NB4 (cell line): ENCODE measurements at places on chromosomes 4 and X.

- DNase-seq, result no peak
Measured at GRCh38 chrX:30654989-30655607, 1.9 kb downstream of the GK start.

- DNase-seq, result peak; percentile 6
Measured at GRCh38 chrX:56800801-56801200, 71.8 kb downstream of the NBDY start.

DNA sequence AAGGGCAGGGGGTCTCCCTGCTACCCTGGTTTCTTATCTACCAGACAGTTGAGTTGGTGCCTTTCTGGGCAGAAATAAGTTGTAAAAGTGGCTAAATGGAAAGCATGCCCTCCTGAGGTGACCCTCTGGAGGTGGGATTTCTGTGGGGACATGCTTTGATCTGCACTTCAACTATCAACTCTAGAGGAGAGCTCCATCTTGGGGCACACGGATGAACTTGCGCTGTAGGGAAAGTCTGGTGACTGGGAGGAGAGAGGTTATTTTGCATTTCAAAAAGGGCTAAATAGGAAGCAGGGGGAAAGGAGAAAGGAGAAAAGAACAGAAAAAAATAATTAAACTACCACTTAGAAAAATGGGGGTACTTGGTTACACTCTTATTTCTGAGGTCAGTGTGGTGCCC, 12.7 kb upstream of the RHOXF2B start:
- DNase-seq, result peak; percentile 39

DNA sequence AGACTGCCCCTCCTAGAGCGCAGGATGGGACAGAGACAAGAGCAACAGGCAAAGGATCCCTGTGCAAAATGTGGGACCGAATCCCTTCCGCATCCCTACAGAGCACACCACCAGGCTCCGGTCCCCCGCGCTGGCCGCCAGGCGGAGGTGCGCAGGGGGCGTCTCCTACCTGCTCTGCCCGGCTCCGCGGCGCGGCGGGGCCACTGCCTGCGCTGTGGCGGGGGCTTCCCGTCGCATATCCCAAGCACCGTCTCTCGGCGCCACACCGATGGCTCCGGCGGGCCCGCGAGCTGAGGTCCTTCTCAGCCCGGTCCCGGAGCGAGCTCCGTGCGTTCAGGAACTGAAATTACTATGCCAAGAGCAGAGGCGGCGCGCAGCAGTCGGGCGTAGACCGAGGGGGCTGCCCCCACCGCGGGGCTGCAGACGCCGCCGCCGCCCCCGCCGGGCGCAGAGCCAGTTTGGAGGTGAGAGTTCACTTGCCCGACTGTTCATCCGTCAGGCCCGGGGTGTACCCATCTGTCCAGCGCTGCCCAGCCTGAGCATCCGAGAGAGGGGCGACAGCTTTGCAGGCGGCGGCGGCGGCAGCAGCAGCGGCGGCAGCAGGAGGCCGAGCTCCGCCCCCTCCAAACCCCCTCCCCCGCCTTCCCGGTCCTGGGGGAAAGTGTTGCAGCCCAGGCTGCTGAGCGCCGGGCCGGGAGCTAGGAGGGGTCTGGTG, at the start of gene GPRIN3:
Gene GPRIN3 (minus strand): TSS at position 355 of the 715 bp plus-strand sequence. CDS start 57,690 bp downstream, outside the sequence.
- DNase-seq, result no peak

DNA sequence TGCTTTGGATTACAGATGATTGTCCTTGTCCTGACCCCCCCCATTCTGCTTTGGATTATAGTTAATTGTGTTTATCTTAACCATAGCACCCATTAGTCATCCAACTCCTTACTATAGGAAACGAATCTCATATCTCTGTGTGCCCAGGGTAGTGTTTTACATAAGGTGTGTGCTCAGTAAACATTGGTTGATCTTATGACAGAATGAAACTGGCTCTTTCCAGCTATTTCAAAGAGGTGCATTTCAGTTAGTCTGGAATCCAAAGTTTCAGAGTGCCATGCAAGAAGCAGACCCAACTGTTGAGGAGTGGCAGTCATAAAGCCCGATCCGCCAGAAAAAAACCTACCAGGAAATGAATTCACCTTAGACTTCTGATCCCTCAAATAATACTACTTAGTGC, 14.7 kb downstream of the TRIM2 start:
- DNase-seq, result no peak

DNA sequence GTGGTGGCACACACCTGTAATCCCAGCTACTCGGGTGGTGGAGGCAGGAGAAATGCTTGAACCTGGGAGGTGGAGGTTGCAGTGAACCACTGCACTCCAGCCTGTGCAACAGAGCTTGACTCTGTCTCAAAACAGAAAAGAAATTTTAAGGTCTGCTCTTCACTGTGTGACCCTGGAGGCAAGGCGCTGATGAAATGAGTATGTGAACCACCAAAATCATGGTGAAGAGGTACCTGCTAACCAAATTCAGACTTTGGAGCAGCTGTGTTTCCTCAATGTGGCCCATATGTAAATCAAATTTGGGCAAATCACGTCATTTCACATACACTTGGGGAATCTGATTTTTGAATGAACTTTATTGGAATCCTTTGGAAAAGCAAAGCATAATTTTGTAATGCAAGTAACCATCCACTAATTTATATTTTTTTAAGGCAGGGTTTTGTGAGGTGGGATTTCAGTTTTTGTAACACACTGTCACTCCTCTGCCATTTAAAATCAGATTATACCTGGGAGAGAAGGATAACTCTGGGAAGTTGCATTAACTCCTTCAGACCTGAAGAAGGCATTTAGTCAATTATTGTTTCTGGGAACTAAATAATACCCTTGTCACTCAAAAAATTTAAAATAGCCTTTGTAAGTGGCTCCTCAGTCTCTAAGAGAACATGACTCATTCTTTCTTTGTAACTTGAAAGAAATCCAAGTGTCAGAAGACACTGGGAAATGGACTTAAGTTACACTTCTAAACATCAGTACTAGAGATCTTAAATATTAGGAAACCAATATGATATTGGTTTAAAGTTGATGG, 24.0 kb downstream of the DOCK11 start:
- DNase-seq, result no peak

GRCh38 chr4:107619066-107619465, 101.0 kb downstream of the PAPSS1 start:
- DNase-seq, result no peak

DNA sequence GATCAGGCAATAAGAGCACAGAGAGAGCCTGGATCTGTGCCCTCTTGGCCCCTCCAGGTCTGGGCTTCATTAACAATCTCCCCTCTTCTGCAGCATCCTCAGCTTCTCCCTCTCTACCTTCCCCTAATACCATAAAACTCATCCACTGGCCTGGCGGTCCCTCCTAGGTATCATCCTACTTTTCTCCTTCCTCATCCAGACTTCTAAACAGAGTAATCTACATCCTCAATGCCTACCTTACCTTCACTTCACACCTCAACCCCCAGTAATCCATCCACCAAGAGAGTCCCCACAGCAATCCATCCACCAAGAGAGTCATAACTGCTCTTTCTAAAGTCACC, 17.0 kb downstream of the FGFBP1 start:
- no peak for DNase-seq

DNA sequence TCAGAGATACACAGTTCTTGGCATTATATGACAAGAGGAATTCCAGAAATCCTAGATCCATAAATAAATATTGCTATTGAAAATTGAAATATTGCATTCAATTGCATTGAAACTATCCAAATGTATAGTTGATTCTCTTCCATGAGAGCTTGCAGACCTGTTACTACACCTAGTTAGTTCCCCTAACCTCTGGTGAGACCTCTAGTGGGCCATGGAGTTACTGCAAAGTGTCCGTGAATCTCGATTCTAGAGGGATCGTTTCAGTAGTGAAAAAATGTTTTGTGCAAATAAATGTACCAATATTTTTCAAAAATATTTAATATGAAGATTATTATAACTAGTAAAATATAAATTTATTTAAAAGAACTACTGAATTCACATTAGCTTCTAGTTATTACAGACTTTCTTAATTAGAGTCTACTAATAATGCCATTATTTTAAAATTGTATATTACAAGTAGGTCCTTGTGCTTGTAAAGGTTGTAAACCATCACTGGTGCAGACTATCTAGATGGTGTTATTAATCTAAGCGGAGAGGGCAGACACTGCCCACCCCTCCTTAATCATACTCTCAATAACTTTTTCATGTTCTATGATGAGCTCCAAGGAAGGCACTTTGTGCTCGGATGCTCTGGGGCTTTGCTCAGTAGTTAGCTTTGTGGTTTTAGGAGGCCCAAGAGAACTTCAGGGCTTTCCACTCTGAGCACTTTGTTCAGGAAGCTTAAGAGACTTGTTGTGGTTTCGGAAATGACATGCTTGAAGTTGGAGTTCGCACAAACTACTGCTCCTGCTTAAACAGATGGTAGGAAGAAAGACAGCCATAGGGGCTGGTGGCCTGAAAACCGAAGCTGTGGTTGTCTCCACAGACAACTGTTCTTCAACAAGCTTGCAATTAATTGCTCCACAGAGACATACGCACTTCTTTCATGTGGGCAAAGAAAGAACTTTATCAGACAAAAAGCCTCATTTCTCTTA, 42.8 kb downstream of the IL21 start:
- peak; percentile 82 for DNase-seq

GRCh38 chr4:52051615-52052474, 741 bp downstream of the SPATA18 start:
- no peak for DNase-seq

DNA sequence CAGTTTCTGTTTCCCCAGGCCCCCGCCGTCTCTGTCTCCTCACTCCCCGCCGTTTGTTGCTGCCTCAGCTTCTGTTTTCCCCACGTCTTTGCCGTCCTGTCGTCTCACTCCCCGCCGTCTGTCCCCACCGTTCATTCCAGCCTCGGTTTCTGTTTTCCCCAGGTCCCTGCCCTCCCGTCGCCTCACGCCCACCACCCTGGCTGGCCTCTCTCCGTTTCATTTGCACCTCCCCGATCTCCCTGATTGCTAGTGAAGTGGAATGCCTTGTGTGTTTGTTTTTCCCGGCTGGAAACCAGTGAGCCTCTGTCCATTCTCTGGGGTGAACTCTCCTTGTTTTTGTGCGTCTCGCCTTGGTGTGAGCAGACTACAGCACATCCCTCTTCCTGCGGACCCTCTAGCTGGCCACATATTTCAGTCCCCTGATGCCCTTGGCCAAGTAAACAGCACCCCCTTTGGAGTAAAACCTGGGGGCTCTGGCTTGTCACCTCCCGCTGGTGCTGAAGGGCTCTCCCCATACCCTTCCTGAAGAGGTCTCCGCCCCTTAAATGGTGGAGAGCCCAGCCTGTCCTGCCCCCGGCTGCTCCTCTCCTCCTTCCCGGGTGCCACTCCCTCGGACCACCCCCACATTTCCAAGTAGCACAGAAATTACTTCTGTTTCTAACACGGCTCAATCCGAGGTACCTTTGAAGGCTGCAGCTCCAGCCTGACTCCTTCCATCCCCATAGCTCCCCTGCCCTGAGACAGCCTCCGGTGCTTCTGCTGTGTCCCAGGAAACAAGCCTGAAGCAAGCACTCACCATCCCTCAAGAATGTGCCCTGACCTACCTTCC, 13.2 kb downstream of the TMEM175 start:
- DNase-seq, result no peak

DNA sequence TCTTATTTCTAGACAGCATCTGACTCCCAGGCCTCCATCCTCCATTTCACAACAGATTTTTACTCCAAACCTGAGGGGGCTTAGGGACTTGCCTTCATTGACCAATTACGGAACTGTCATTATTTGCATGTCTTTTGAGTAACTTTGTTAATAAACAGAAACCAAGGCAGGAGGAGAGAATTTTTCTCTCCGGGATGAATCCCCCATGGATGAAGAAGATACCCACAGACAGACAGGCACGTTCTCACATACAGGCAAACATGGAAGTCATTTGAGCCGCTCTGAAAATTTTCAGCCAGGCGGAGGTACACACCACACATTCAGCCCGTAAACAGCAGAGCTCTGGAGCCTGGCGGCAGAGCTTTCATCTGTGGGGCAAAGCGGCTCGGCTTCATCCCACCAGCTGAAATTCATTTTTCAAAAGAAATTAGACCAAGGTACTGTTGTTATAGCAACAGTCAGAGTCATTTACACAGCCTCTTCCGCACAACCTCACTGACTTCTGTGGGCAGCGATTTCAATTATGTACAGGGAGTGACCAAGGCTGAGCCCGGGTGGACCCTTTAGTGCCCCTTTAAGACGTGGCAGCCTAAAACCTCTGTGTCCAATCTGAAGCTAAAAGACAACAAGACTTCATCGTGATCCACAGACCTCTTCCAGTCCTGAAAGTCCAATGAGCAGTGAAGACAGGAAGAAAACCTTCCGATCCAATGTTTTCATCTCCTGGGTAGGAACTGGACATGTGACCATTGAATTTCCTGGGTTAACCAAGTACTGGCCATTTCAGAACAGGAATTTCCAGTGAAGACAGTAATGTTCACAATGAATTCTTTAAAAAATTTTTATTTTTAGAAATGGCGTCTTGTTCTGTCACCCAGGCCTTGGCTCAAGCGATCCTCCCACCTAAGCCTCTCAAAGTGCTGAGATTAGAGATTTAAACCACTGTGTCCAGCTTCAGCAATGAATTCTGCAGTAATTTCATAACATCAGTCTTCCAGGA, 237.0 kb downstream of the MGST2 start:
- no peak for DNase-seq

GRCh38 chr4:154741922-154742850, 1.6 kb upstream of the LRAT start:
- no peak for DNase-seq

- DNase-seq, result peak; percentile 2
Measured at GRCh38 chr4:3879681-3880614, 113.8 kb downstream of the ADRA2C start.

DNA sequence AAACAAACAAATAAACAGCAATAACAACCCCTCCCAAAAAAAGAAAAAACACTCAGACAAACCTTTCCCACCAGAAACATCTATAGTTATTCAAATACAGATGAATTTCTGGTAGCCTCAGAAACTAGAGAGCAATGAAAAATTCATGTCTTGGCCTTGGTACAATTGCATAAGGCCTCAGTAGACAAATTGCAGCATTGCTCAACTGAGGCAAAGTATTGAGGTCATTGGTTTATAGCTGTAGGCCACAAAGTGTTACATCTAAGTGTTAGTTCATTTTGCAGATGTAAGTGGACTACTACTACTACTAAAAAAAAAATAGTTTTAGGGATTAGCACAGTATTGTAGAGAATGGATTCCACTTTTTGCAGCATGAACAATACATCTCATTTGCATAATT, 2268.3 kb downstream of the ARAP2 start:
- DNase-seq, result no peak

GRCh38 chr4:102560115-102560514, 59.0 kb downstream of the NFKB1 start:
- no peak for DNase-seq

- no peak for DNase-seq
Measured at GRCh38 chrX:41526925-41527324, 79.8 kb downstream of the NYX start.

DNA sequence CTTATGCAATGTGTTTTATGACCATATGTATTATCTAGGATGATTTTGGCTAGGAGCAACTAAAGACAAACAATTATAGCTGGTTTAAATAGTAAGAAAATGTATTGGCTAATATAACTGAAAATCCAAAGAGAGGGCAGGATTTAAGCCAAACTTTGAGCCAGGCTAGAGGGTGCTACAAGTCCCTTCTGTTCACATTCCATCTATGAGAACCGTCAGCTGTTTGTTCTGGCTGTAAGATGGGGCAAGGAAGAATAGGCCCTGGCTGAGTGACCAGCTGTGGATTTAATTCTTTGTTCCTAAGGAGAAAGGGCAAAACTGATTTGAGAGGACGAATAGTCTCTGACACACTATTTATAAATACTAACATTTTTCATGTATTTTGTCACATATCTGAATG, 79.2 kb upstream of the UGT8 start:
- DNase-seq, result no peak
